ENCODE measurements at places on chromosomes 3 and 15.

GRCh38 chr3:107988460-107989175 is 102.2 kb downstream of the CD47 start:
- DNase-seq: peak; percentile 81
- peak overlapping the region; percentile 79 for H3K27ac ChIP-seq
- no peak overlapping the region for H3K4me3 ChIP-seq
- no peaks in the 10 kb centered on the region for H3K36me3 ChIP-seq
- H3K4me1 ChIP-seq: peaks cover 41% of the 10 kb centered on the region

DNA sequence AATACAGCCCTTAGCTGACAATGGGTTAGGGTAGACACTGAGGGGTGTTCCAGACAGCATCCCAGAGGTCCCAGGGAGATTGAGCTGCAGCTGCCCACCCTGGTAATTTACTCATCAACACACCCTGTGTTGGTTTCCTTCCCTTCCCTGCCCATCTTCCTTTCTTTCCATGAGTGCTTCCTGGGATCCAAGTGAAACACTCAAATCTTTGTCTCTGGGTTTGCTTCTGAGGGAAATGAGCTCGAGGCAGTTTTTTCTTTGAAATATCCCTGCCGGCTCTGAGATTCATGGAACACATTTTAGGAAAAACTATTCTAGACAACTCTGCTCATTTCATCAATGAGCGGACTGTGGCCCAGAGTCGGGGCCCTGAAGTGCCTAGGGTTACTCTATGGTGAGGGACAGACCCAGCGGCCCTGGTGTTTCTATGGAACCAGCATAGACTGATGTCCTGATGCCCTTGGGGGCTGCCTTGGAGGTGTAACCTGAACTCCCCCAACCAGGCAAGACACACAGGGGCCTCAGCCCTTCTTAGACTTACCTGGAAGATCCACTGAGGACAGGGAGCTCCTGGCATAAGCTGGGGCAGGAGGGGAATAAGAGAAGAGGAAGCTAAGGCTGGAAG is 14.9 kb upstream of the CSRNP1 start:
- H3K4me1 ChIP-seq: peaks cover 28% of the 10 kb centered on the region
- H3K4me3 ChIP-seq: no peak overlapping the region
- no peak overlapping the region for H3K27ac ChIP-seq
- H3K27me3 ChIP-seq: no peaks in the 10 kb centered on the region
- H3K36me3 ChIP-seq: no peaks in the 10 kb centered on the region
- DNase-seq: no peak

- H3K27me3 ChIP-seq: no peaks in the 10 kb centered on the region
- H3K4me1 ChIP-seq: no peaks in the 10 kb centered on the region
- H3K36me3 ChIP-seq: no peaks in the 10 kb centered on the region
- no peak overlapping the region for H3K4me3 ChIP-seq
- no peak overlapping the region for H3K27ac ChIP-seq
These were observed 38.0 kb upstream of the MRPL3 start for GRCh38 chr3:131540821-131541220.

GRCh38 chr3:171375666-171376595 is 84.3 kb downstream of the TNIK start:
- DNase-seq: no peak
- H3K36me3 ChIP-seq: no peaks in the 10 kb centered on the region
- peak overlapping the region; percentile 61 for H3K27ac ChIP-seq

DNA sequence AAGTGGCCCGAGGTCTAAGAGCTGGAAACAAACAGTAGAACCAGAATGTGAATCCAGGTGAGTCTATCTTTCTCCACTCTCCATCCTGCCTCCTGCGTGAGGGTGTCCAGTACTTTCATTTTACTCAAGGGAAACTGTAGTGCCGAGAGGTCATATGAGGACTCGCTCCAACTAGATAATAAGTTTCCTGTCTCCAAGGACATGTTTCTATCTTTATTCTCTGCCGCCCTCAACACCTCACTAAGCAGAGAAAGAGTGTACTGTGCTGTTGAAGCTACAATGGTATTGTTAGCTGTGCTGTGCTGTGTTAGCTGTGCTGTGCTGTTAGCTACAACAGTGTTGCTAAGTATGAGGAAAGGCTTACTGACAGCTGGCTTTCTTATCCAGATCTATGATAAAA is 137.9 kb upstream of the COL8A1 start:
- H3K36me3 ChIP-seq: no peaks in the 10 kb centered on the region
- H3K4me3 ChIP-seq: no peak overlapping the region
- no peaks in the 10 kb centered on the region for H3K27me3 ChIP-seq
- H3K4me1 ChIP-seq: peaks cover 13% of the 10 kb centered on the region
- H3K27ac ChIP-seq: no peak overlapping the region

DNA sequence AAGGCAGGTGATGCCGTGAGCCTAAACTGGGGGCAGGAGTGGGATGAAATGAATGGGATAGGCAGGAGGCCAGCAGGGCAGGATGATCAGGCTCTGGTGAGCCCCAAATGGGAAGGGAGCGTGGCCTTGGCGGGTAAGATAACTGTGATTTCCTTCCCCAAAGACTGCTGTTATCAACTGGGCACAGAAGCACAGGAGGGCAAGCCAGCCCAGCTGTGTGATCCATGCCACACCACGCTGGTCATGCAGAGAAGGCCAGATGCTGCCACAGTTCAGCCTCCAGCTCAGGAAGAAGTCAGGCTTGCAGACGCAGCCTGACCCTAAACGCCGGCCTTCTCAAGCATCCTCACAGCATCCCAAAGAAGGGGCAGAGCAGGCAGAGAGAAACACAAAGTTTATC is 52.1 kb upstream of the GNB5 start:
- H3K36me3 ChIP-seq: peaks cover 48% of the 10 kb centered on the region
- no peak overlapping the region for H3K27ac ChIP-seq
- no peak for DNase-seq
- H3K27me3 ChIP-seq: no peaks in the 10 kb centered on the region
- no peak overlapping the region for H3K4me3 ChIP-seq
- peaks cover 9% of the 10 kb centered on the region for H3K4me1 ChIP-seq

All from left lung (tissue), 14 donors.